GOT3 (cell line): ENCODE measurements at places on chromosomes 3 and 15.

GRCh38 chr3:70565861-70566260, 253.4 kb upstream of the MDFIC2 start:
- DNase-seq, result no peak

DNA sequence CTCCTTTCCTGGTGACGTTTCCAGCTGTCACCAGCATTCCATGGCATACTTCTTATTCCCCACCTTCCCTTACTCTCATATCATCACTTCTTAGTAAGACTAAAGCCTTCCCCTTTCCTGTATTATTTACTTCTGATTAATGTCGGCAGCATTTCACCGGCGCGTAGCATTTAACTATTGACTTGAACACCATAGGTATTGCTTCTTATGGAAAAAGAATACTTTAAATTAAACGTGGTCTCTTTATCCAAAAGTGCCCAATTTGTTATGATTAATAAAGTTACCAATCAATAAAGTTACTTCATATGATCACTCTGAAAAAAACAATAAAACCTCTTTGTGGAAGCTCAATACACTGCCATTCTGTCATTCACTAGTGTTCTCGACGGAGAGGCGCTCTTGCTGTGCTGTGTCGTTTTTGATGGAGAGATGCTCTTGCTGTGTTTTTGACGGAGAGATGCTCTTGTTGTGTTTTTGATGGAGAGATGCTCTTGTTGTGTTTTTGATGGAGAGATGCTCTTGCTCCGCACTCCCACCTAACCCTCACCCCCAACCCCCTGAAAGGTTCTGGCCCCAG, 165.0 kb downstream of the XXYLT1 start:
- no peak for DNase-seq

GRCh38 chr3:10263646-10264363, 15.5 kb downstream of the TATDN2 start:
- no peak for DNase-seq

DNA sequence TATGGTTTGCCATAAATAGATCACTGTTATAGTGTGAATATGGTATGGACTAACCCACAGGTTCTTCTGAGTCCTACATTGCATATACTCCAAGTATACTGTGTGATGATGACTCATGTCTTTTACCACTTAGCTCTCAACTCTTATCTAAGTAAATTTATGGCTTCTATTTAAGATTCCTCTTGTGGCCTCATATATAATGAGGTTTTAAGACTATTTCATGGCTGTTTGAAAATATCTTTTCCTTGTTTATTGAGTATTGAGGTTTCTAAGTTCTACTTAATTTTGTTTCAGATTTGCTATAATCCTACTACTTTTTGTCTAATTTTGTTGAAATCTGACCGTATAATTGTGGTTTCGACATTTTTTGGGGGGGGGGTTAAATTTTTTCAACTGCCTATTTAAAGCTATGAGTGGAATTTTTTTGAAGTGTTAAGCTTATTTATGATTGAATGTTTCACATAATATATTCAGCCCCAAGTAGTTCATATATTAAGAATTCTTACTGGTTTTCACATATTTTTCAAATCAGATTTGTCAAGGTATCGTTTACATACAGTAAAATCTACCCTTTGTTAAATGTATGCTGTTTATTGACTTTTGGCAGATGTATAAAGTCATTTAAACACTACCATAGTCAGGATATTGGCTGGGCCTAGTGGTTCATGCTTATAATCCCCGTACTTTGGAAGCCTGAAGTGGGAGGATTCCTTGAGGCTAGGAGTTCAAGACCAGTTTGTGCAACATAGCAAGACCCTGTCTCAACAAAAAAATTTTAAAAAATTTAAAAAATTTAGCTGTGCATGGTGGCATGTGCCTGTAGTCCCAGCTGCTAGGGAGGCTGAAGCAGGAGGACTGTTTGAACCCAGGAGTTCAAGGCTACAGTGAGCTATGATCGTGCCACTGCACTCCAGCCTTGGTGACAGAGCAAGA, 11.7 kb downstream of the SLC25A36 start:
- DNase-seq, result no peak

DNA sequence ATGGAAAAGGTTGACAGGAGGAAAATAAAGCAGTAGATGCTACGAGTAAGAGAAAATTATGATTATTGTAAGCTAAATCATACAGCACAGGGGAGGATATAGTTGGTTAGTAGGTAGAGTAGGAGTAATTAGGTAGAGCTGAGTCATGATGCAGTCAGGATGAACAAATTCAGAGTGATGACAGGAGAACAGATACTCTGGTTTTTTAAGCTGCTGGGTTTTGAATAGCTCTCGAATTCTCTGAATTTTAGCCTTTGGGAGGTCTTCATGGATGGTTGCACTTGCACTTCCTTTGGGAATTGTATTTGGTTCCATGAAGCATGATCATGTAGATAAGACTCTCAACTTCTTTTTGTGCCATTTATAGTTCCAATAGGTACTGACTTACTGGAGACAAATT, 96.2 kb downstream of the ECT2 start:
- no peak for DNase-seq

DNA sequence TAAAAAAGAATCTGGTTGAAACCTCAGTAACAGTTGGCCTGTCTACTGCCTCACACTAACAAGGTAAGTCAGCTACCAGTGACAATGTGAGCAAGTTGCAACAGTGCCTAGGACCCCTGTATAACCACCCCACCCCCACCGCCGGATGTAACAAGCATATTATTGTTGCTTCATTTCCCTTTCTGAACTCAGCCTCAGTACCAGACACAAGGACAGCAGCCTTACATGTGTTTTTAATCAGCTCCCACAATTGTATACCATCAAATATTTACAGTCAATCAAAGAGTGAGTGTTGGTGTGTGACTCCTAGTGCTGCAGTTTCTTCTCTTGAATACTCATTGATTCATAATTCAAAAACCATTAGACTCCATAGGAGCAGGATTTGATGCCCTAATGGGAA, 96.4 kb downstream of the PYDC2 start:
- DNase-seq, result no peak

DNA sequence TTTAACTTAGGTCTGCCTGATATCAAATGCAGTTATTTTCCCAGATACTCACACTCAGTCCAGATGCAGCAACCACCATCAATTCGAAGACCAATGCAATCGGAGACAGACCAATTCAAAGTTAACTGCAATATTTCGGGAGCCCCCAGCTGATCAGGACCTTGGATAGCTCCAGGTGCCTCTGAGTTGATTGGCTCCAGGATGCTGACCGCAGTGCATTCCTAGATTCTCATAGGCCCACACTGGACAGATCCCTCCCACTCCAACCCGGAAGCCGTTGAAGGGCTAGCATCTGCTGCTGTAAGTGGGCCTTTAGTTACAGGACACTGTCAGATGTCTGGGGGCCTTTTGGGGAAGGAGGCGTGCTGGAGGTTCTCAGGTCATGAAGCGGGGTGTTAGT, 89.5 kb upstream of the ATP2B2 start:
- peak; percentile 35 for DNase-seq

DNA sequence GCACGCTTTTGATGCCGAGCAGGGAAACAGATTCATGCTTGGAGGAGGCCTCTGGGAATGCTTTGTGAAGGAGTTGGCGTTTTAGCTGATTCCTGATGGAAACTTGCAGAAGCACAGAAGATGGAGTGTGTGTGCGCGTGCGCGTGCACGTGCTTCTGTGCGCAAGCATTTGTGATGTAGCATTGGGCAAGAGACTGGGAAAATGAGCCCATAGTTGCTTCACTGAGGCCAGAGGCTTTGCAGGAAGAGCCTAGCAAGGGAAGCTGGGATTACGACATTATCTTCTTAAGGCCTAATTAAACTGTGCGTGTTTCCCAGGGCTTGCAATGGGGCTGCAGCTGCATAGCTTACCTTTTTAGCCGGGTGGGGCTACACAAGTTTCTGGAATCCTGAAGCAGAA, 18.1 kb upstream of the AGBL1 start:
- DNase-seq, result no peak

DNA sequence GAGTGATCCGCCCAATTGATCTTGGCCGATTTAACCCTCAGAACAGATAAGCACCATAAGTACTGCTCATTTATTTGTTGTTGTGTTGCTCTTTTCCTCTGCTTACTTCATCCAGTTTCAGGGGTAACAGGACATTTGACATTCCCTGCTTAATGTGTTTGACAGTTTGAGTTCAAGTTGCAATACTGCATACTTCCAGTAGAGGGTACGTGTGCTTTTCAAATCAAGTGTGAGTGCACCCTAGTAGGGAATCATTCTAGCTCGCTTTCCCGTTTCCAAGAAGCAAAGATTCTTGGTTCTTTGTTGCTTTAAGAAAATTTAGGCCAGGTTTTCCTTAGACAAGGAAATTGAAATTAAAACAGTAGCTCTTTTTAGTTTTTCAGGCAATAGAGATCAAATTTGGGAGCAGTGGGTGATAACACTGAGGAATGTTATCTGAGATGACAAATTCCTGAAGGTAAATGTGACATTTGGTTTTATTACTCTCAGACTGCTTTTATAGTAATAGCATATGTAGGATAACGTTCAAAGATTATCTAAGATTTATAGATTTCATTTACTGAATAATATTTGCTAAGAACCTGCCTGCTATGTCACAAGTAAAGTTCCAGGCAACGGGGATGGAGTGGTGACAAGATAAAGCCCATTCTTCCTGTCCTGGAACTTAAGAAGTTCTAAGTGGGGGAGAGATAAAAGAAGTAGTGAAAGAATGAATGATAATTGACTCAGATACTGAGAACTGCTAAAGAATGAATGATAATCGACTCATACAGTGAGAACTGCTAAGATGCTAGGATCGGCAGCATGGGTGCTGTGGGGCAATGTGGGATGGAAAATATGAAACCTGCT, 73.3 kb downstream of the SYNPR start:
- DNase-seq, result no peak

GRCh38 chr3:66153481-66154443, 67.0 kb upstream of the SLC25A26 start:
- no peak for DNase-seq

DNA sequence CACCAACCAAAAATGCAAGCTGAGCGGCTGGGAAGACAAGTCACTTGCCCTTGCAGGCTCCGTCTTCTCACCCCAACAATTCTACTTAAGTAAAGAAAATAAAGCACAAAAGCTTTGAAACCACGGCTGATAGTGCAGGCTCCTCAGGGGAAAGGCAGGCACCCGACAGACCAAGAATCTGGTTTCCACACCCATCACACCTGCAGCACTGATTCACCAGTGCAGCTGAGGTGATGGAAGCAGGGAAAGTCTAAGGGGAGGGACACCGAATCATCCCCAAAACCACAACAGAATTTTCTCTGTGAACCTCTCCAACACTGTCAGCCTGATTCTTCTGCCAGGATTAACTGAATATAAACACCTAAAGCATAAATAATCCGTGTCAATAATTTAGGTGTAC, 62.0 kb upstream of the NSMCE3 start:
- no peak for DNase-seq

DNA sequence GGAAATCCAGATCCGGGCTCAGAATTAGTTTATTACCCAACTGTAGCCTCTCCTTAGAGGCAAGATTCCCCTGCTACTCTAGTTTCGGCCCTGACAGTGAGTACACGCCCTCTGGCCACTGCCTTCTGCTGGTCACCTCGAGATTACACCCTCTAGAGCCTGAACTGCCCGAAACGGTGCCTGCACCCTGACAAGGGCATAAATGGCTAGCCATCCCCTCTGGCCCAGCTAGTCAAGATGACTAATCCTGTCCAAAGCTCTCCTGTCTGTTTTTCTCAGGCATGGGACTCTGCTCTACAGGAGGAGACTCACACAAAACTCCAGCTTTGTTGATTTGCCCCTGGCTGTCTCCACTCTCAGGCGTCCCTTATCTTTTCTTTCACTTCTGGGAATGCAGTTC, 150.5 kb upstream of the UBE2E2 start:
- no peak for DNase-seq

GRCh38 chr15:79352206-79352605, 41.3 kb downstream of the TMED3 start:
- no peak for DNase-seq

GRCh38 chr15:93929375-93930094, 301.8 kb upstream of the MCTP2 start:
- DNase-seq, result no peak

- DNase-seq, result no peak
These were observed 128.4 kb downstream of the CTNNB1 start for GRCh38 chr3:41327718-41328117.

DNA sequence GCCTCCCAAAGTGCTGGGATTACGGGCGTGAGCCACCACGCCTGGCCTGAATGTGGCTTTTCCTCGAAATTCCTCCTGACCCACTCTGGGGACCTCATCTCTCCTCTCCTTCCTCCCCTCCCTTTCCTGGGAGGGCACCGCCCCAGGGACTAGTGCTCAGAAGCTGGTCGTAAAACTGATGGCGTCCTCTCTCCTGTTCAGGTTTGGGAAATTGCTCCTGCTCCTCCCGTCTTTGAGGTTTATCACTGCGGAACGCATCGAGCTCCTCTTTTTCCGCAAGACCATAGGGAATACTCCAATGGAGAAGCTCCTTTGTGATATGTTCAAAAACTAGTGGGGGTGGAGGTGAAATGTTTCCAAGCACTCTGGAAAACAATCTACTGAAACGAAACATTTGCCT, 7.0 kb downstream of the NR2E3 start:
- no peak for DNase-seq

DNA sequence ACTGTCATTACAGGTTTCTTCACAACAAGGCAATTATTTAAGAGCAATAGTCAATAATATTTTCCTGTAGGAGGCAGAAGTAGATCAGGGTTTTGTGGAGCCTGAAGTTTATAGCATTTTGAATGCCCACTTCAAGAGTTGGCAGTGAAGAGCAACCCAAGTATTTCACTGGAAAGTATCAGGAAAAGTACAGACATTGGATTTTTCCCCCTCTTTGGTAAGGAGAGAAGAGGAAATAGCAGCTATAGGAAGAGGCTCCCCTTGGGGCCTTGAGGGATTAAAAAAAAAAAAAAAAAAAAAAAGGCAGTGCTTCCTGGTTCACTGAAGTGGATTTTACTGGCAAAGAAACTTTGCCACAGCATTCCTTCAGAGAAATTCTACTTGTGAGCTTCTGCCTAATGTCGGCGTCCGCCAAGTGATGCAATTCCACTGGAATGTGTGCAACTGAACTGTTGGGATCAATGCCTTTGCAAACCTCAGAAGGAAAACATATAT, 5.7 kb upstream of the CNTN6 start:
- no peak for DNase-seq

DNA sequence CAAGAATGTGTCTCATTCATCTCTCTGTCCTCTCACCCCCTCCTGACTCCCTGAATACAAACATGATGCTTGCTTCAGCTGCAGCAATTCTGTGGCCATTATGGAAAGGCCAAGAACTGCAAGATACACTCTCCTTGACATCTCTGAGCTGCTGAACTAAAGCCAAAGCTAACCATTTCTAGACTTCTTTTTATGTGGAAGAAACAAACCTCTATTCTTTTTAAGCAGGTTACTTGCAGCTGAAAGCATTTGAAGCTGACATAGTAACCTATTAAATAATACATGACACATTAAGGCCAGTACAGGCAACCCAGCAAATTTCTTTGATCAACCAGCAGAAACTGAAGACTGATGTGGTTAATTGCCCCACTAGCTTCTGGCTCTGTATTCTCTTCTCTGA, 17.5 kb downstream of the FHIT start:
- DNase-seq, result no peak

DNA sequence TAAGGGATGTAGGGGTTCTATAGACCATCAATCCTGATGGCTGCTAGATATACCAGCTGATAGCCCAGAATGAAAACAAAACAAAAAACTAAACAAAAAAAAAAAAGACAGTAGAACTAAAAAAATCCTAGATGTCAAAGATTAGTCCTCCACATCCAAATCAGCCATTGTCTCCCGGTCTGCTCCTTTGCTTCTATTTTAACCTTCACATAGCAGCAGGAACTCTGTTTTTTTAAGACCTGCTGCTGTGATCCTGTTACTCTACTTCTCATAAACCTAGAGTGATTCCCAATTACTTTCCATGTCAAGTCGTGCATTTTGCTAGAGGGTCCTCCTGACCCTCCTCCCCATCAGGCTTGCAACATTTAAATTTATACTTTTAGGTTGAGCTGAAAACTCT, 2.5 kb downstream of the IFT122 start:
- no peak for DNase-seq
